ENCODE measurements at places on chromosomes 1 and 21.
A peak's percentile ranks its signal among the peaks of the same experiment; 100 is the strongest.

- DNase-seq: no peak
Measured at GRCh38 chr21:41900401-41900800, 21.3 kb upstream of the PRDM15 start.

DNA sequence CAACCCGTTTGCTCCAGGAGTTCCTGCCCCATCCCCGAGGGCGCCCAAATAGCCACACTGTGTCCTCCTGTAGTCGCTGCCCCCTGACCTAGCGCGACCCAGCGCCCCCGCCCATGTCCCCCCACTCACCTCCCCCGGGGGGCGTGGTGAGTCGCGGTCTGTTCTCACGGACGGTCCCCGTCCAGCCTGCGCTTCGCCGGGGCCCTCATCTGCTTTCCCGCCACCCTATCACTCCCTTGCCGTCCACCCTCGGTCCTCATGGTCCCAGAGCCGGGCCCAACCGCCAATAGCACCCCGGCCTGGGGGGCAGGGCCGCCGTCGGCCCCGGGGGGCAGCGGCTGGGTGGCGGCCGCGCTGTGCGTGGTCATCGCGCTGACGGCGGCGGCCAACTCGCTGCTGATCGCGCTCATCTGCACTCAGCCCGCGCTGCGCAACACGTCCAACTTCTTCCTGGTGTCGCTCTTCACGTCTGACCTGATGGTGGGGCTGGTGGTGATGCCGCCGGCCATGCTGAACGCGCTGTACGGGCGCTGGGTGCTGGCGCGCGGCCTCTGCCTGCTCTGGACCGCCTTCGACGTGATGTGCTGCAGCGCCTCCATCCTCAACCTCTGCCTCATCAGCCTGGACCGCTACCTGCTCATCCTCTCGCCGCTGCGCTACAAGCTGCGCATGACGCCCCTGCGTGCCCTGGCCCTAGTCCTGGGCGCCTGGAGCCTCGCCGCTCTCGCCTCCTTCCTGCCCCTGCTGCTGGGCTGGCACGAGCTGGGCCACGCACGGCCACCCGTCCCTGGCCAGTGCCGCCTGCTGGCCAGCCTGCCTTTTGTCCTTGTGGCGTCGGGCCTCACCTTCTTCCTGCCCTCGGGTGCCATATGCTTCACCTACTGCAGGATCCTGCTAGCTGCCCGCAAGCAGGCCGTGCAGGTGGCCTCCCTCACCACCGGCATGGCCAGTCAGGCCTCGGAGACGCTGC is 1.1 kb downstream of the HTR6 start:
- no peak for DNase-seq

DNA sequence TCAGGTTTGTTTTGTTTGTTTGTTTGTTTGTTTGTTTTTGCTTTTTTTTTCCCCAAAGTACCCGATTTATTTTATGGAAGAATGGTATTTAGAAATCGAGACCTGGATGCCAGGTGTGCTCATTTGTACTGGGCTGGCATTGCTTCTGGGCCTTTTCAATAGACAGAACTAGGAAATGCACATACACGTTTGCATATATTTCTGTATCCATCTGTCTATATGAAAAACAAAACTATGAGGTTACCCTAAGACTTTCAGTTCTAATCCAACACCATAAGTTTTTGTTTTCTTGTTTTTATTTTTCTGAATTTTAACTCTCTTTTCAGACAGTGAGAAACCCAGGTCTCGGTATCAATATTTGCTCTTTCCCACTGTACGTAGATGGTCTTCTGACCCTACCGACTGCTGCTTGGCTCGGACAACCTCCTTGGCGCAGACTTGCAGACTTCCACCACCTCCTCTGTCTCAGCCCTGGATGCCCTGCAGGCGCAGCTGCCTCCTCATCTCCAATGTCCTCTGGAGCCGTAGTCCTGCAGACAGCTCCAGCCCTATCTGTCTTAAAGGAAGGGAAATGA is 171.7 kb downstream of the NEK7 start:
- DNase-seq: no peak

GRCh38 chr1:231626535-231626950 is at the start of gene DISC1:
TSS of gene DISC1 (plus strand) at chr1:231626790. CDS start at chr1:231626868, 78 bp downstream.
- peak; percentile 94 for DNase-seq

GRCh38 chr1:93608187-93609109 is 73.2 kb downstream of the BCAR3 start:
- DNase-seq: no peak

DNA sequence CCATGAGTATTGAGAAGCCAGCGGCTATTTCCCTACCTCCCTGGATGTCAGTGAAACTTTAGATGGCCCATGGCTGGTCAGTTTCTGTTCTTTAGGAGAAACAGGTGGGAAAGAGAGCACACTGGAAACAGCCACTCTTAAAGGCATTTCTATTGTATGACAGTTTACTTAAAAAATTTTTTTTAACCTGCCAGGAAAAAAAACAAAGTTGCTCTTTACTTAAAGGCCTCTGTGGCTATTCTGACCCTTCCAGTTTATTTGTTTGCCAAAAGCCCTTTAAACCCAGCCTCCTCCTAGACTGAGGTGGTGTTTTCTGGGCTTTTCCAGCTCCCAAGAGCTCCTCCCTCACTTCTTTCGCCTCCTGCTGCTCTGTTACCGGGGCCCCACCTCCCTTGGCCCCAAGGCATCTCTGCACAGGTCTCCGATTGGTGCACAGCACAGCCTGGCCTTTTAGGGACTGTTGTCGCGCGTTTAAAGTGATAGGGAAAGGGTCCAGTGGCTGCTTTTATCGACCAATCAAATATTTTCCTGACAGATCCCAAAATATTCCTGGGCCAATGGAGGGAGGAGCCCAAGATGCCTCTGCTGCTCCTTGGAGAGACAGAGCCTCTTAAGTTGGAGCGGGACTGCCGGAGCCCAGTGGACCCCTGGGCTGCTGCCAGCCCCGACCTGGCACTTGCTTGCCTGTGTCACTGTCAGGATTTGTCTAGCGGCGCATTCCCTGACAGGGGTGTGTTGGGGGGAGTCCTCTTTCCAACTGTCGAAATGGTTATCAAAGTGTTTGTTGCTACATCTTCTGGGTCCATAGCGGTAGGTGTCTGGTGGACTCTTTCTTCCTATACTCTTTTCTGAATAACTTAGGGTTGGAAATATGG is at the start of gene SH3BGR:
Gene SH3BGR (plus strand): TSS at position 639 of the 875 bp plus-strand sequence. CDS start 127 bp downstream, at position 766.
- peak; percentile 55 for DNase-seq

- no peak for DNase-seq
Measured at GRCh38 chr1:214493126-214493796, 58.1 kb downstream of the PTPN14 start.

DNA sequence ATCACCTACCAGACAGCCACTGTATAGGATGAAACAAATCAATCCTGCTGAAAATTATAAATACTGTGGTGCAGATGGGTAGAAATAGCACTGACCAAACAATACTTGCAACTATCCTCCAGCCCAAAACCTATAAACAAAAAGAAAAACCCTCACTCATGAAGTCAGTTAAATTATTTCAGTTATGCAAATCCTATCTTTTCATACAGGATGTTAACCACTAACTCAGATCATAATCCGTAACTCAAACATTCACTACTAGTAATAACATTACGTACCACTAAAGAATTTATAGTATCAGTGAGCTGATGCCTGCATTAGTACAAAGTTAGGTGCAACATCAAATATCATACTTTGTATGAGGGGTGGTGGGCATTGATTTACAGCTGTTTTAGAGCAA is 2.6 kb downstream of the NDC1 start:
- DNase-seq: no peak

- DNase-seq: no peak
Measured at GRCh38 chr1:98005326-98006010, 84.6 kb upstream of the DPYD start.

DNA sequence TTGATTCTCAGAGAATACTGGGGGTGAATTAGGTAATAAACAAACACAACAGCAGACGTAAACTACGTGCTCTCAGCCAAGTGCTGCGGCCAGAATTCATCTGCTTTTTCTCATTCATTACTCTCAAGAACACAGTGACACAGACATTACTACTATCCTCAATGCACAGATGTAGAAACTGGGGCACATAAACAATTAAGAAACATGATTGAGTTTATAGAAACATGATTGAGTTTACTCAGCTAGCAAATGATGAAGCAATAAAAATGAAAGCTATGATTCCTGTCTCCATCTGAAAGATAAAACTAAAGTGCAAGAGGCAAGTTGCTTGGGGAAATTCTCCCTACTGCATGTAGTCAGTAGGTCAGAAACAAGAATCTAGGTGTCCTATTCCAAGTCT is 140.5 kb downstream of the IFI44 start:
- no peak for DNase-seq

- DNase-seq: no peak
Measured at GRCh38 chr1:231993968-231994455, 367.4 kb downstream of the DISC1 start.

- DNase-seq: no peak
Measured at GRCh38 chr21:30138483-30138882, 28.1 kb downstream of the CLDN17 start.

DNA sequence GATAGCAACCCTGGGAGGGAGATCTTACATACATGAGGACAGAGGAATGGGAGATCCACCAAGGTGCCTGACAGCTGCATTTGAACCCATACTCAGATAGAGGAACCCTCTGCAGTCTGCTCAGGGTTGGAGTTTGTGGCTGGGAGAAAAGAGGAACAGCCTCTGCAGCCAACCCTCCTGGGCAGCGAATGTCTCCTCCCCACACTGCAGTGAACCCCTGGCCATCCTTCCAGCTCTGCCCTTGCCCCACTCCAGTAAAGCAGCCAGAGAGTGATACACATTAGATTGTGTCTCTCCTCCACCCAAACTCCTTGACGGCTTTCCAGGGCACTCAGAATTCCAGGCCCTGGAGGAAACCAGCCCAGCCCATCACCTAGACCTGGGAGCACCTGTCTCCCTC is 137.7 kb downstream of the RUNX1 start:
- DNase-seq: no peak

GRCh38 chr1:246875041-246876026 is 56.4 kb downstream of the AHCTF1 start:
- no peak for DNase-seq

GRCh38 chr21:42218836-42219605 is at the start of gene ABCG1:
TSS of gene ABCG1 (plus strand) at chr21:42219140. CDS start at chr21:42219263, 123 bp downstream.
- DNase-seq: no peak

GRCh38 chr1:171801487-171801891 is 20.0 kb downstream of the METTL13 start:
- DNase-seq: no peak

GRCh38 chr1:114668784-114669561 is 876 bp downstream of the DENND2C start:
- DNase-seq: no peak

Measured in right forelimb (tissue), 1 donor.